KBM-7 (cell line): ENCODE measurements at places on chromosomes 3 and 15.

DNA sequence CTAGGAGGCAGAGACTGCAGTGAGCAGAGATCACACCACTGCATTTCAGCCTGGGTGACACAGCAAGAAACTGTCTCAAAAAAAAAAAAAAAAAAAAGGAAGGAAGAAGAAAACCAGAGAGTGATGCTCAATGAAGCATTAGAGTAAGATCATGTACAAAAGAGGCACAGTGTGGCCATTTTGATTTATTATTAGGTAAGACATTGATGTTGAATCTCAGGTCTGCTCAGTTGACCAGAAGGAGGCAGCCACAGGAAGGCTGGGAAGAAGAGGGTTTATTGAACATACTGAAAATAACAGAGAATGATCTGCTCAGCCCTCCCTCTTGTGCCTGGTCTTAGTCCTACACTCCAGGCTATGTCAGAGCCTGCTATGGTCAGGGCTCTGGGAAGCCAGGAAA lies 15.6 kb downstream of the LRRK1 start:
- peak; percentile 71 for DNase-seq

DNA sequence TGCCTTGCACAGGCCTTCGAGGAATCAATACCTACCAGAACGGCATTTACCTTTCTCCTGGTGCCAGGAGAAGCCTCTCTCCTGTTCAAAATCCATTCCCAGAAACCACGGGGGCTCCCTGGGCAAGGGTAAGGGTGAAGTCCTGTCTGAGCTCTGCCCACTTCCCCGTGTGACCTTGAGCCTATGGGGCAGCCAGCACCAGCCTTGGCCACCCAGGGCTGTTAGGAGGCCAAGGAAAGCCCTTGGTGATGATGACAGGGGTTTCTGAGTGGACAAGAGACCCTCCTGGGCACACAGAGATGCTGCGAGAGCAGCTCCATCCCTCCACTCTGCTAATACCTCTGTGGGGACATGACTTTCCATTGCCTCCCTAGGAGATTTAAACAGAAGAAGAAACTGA lies 5.9 kb downstream of the SCN5A start:
- DNase-seq: no peak

GRCh38 chr15:50262533-50262932 lies 3.0 kb downstream of the HDC start:
- DNase-seq: peak; percentile 51

DNA sequence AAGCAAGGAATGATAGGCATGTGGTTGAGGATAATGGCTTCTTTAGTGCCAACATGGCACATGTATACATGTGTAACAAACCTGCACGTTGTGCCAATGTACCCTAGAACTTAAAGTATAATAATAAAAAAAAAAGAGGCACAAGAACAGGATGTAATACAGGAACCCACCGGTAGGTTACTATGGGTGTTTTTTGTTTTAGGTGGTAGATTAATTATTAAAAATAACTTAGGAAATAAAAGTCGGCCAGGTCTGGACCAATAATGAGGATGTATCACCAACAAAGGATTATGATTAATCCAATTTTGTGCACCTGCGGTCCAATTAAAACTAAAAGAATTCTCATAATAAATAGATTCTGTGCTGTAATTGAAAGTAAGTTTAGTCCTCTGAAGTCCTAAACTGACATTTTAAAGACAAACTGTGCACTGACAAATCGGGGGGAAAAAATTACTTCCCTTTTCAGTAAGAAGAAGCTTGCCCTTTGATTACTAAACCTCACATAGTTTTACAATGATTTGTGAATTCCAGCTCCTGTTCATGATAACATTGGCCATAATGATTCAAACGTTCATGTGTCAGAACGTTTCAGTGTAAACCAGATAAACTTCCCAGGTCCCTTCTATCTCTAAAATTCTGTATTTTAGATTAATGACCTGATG lies 62.2 kb downstream of the CASR start:
- no peak for DNase-seq

DNA sequence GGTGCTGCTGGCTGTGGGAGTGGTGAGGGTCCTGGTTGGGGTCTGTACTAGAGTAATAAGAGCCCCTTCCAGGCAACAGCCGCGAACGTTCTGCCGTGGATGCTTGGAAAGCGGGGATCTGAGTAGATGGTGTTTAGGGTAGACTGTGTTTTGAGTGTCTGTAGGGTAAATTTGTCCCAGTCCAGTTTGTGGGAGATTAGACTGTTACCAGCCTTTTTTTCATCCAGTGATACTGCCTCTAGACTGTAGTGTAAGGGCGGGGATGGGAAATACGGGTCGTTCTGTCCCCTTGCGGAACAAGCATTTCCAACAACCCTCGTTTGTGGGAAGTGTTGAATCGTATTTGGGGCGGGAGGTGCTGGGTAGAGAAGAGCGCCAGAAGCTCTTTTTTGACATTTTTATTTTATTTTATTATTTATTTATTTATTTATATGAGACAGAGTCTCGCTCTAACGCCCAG lies 424 bp downstream of the HAUS2 start:
- peak; percentile 84 for DNase-seq

DNA sequence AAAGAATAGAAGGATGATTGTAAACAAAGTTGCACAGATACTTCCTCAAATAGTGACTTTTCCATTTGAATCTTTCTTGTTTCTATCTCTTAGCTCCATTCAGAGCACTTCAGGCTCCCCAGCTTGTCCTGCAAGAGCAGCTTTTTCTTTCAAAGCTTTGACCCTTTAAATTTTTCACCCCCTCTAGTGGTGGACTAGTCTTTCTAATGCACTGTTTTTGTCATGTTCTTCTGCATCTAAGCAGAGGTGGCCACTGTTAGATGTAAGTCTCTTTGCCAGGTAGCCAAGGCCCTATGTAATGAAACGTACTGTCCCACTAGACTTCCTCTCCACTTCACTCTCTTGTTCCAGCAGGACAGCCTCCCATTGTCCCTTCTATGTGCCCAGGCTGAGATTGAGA lies 74.0 kb upstream of the MANF start:
- peak; percentile 45 for DNase-seq

DNA sequence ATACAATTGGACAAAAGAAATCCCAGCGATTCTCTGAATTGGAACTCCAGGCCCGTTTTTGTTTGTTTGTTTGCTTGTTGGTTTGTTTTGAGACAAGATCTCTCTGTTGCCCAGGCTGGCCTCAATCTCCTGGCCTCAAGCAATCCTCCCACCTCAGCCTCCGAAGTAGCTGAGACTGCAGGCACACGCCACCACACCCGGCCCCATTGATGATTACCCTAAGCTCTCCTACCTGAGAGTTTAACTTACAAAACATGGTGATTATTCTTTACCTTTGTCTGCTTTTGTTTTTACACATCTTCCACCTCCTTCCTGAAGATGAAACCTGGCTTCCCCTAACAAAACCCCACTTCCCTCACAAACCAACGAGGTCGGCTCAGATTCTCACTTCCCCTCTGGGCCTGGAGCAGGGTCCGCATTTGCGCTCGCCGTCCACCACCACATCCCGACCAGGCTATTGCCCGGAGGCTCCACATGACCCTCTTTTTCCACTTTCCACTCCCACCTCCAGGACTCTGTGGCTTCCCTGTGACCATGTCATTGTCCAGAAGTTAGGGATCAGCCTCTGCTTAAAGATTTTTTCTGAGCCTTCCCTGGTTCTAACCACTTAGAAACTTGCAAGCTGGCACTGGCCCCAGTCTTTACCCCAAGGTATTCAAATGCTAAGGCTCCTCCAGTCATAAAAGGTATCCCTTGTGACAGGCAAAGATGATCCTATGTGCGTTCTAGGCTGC lies 14.8 kb downstream of the KLHL6 start:
- peak; percentile 50 for DNase-seq

GRCh38 chr15:43508991-43509659 lies 8.3 kb upstream of the MAP1A start:
- DNase-seq: no peak

DNA sequence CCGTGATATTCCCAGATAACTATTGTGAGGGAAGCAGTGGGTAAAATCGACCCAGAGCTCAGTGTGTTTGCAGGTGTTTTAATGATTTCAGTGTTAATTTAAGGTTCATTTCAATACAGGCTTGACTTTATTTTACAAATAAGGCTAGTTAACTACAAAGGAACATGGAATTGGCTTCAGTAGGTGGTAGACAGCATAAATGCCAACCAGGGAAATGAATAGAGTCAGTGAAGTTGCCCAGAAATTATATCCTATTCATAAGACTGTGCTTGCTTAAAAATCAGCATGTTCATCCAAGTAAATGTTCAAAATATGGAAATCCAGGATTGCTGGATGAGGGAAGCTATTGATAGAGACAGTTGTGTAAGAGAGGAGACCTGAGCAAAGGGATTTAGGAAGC lies 66.1 kb downstream of the LARS2 start:
- no peak for DNase-seq

GRCh38 chr3:40336101-40336500 lies 26.6 kb downstream of the EIF1B start:
- DNase-seq: no peak

GRCh38 chr15:100905850-100906249 lies 13.3 kb upstream of the LRRK1 start:
- no peak for DNase-seq

GRCh38 chr15:26472661-26473060 lies 300.2 kb downstream of the GABRB3 start:
- no peak for DNase-seq

DNA sequence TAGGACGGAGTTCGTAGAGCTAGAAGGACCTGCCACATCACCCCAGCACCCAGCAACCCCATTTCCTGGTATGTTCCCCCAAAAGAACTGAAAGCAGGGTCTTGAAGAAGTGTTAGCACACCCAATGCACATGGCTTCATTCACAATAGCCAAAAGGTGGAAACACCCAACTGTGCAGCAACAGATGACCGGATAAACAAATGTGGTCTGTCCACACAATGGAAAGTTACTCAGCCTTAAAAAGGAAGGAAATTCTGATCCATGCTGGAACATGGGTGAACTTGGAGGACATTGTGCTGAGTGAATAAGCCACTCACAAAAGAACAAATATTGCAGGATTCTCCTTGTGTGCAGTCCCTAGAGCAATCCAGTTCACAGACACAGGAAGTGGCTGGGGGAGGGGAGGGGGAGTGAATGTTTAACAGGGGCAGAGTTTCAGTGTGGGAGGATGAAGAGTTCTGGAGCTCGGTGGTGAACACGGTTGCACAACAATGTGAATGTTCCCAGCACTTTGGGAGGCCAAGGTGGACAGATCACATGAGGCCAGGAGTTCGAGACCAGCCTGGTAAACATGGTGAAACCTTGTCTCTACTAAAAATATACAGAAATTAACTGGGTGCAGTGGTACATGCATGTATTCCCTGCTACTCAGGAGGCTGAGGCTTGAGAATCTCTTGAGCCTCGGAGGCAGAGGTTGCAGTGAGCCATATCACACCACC lies 157.5 kb downstream of the NUP210 start:
- DNase-seq: peak; percentile 89

DNA sequence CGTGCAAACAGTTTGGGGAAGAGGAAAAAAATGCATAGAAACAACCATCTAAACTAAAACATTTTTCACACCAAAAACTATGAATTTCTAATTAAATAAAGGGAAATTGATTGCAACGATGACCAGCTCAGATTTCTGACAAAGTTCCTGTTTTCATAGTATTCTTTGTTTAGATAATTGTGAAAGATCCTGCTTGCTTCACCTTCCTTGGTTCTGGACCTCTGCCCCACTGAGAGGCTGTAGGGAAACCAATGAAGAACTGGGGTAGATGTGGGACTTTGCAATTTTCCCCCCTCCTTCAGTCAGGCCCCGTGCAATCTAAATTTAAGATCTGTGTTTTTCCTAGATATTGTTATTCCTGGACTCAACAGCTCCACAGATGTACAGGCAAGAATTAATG lies 13.8 kb upstream of the TEX264 start:
- DNase-seq: no peak

DNA sequence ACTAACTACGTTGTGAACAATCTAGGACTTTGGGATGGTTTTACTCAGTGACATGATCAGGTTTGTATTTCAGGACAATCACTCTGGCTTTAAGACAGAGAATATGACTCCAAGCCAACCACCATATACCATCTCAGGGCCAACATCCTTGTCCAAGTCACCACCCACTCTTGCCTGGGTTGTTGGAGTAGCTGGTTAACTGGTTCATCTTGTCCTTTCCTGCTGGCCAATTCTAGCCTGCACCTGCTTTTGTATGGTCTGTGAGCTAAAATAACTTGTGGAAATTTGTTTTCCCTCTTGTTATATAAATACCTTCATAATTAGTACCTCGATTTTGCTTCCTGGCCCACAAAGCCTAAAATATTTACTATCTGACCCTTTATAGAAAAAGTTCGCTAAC lies 306.8 kb upstream of the STT3B start:
- DNase-seq: no peak

DNA sequence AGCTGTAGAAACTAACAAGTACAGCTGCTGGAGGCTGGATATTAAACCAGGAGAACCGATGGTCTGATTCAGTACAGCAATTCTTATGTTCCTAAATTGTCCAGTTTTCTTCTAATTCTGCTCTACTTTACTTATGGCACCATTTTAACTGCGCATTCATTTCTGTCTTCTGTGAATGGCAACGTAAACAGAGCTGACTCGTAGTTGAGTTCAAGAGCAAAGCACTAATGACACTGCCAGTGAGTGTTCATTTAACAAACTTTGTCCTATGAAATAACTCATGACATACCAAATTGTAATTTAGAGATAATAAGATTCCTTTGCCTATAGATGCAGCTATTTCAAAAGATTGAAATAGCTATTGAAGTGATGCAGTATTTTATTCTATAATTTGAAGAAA lies 48.7 kb downstream of the BCHE start:
- DNase-seq: no peak

GRCh38 chr3:195558602-195559001 lies 15.5 kb upstream of the PPP1R2 start:
- peak; percentile 63 for DNase-seq

DNA sequence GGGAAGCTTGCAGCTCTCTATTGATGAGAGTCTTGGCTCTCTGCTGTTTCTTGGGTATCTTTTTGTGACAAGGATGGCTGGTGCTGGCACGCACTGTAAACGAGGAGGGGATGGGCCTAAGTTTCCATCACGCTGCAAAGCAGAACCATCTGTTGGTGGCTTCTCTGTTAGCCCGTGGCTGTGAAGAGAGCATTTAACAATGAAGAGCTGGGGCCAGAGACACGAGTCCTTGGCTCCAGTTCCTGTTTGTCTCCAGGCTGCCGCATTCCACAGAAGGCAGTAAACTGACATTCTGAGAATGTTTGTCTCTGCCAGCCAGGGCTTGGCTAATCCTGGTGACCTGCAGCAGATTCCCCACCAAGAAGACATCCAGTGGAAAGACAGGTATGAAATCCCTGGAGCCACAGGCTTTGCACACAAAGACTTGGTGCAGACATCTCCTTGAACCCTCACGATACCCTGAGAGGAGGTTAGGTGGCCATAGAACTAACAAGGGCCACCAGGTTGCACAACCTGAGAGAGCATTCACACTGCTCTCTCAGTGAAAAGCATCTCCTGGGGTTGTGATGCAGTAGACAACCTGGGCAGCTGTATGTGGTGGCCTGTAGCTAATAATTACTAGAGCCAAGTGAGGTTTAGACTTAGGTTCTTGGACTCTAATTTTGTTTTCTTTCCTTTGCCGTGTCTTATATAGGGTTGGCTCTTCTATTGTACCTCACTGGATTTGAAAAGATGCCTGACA lies 130.9 kb downstream of the ASB7 start:
- no peak for DNase-seq

GRCh38 chr3:113685956-113686721 lies 10.3 kb downstream of the USF3 start:
- DNase-seq: peak; percentile 59

GRCh38 chr3:181847276-181847675 lies 135.6 kb downstream of the SOX2 start:
- no peak for DNase-seq
